ENCODE measurements at places on chromosomes 2 and 18.

DNA sequence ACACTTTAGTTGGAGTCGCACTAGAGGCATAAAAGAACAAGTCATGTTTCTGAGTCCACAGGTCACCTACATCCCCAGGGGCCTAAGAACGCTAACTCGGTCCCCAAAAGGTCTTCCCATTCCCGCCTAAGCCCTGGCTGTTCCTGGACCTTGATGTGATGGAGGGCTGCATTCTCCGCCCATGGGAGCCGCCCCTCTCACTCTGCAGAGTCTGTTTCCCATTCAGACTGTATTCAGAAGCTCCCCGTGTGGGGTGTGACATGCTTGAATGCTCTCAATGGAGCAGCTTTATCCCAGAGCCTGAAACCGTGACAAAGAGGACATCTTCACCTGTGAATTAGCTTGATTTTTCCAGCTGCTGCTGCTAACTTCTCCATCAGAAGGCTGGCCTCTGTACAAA is 319.0 kb upstream of the KLHL29 start:
- DNase-seq = no peak

DNA sequence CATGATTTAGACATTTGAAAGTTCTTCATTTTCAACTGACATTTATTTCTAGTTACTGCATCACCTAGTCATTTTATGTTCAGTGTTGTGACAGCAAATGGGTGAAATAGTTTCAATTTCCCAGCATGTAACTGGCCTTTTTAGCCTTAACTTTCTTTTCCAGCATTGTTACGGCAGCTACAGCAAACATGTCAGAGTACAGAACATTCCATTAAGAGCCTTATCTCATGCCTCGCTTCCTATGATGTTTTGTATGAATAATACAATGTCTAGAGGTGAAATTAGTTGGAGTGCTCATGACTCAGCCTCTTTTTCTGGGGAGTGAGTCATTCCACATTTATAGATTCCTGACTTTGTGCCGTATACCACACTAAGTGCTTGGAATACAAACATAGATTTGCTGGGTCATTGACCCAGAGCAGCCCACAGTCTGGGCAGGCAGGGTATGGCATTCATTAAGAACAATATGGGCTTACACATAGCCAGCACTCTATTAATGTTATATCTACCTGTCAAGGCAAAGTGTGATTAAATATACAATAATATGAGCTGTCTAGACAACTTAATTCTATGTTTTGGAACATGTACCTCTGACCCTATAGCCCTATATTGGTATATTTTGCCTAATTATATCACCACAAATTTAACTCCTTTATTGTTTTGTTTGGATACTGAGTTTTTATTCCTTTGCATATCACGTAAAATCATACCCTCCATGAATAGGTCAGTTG is 72.2 kb downstream of the MAP2 start:
- DNase-seq = no peak

DNA sequence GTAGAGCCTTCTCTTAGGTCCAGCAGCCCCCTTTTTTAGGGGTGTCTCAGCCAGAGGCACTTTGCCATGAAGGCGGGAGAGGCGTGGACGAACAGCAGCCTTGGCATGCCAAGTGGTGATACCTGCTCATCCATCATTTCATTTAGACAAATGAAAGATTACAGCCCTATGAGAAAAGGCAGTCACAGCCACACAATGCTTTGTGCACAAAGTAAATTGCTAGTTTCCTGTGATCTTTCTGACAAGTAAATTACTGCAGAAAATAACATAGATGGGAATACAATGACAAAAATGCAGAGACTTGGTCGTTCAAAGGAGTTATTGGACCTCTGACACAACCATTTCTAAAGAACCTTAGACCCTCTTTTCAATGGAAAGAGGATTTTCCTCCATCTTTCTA is 94.9 kb downstream of the RND3 start:
- DNase-seq = no peak

- no peak for DNase-seq
These were observed 37.9 kb upstream of the PKDCC start for GRCh38 chr2:42009657-42010580.
